Esophagus squamous epithelium (tissue), 5 donors: ENCODE measurements at places on chromosomes 7 and 10. TPM values are rescaled to one million over a fixed set of nuclear protein-coding genes. Genes with fewer than 3 reads are reported as not detected.

EVX1 gene
- not detected for total RNA-seq

NEUROD6 gene
- not detected for total RNA-seq

GNAT3 gene
- not detected for total RNA-seq

MYPN gene
- not detected for total RNA-seq

DNA sequence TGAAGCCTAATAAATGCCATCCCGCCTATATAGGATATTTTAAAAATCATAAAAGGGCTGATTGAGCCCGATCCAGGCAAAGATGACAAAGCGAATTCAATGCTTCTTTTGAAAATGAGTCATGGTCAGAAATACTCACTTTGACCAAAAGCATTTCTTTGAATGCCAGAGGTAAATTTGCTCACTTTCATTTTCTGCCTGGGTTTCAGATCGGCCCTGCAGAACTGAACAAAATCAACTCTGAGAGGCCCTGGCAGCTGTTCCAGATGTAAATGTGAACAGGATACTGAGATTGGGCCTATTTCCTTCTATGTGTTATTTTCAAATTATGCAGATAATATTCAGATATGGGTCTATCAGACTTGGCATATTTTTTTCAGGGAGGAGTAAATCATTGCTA, 114.8 kb upstream of the ARID5B start:
- H3K36me3 ChIP-seq: no peaks in the 10 kb centered on the region
- no peak for DNase-seq
- H3K4me3 ChIP-seq: no peak overlapping the region

- H3K4me3 ChIP-seq: no peak overlapping the region
- no peaks in the 10 kb centered on the region for H3K36me3 ChIP-seq
- DNase-seq: no peak
- no peaks in the 10 kb centered on the region for H3K27me3 ChIP-seq
- no peak overlapping the region for H3K27ac ChIP-seq
These were observed 38.2 kb downstream of the HTR5A start for GRCh38 chr7:155108144-155108901.

DNA sequence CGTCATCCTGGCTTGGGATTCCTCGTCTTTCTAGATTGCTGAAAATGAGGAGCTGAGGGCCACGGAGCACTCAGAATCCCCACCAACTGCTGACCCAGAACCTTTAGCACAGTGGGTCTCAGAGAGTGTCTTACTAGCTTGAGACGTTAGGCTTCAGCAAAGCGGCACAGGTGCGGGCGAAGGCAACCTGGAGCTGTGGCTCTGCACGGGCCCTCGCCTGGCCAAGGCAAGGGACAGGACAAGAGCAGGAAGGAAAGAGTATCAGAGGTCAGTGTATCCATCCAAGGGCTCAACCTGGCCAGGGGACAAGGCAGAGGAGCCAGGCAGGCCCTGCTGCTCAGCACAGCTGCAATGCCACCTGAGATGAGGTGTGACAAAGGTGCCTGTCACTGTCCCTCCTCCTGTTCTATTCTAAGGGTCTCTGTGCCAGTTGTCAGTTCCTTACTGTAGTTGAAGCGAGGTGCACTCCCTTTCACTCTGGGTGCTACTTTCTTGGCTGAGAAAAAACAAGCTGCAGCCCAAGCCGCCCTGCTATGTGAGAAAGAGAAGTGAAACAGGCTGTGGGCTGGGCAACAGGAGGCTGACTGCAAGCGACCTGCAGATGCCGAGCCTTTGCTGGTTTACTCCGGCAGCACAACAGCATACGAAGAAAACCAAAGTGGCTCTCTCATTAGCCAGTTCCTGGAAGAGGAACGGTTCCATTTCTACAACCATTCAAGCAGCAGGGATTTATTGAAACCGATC, 33.3 kb upstream of the KDM7A start:
- H3K4me3 ChIP-seq: no peak overlapping the region
- H3K27ac ChIP-seq: peak overlapping the region; percentile 14
- DNase-seq: peak; percentile 22
- no peaks in the 10 kb centered on the region for H3K27me3 ChIP-seq

- H3K27ac ChIP-seq: no peak overlapping the region
- H3K27me3 ChIP-seq: no peaks in the 10 kb centered on the region
- no peak for DNase-seq
- no peak overlapping the region for H3K4me3 ChIP-seq
These were observed 90.4 kb upstream of the MYO3A start for GRCh38 chr10:25843551-25844170.

DNA sequence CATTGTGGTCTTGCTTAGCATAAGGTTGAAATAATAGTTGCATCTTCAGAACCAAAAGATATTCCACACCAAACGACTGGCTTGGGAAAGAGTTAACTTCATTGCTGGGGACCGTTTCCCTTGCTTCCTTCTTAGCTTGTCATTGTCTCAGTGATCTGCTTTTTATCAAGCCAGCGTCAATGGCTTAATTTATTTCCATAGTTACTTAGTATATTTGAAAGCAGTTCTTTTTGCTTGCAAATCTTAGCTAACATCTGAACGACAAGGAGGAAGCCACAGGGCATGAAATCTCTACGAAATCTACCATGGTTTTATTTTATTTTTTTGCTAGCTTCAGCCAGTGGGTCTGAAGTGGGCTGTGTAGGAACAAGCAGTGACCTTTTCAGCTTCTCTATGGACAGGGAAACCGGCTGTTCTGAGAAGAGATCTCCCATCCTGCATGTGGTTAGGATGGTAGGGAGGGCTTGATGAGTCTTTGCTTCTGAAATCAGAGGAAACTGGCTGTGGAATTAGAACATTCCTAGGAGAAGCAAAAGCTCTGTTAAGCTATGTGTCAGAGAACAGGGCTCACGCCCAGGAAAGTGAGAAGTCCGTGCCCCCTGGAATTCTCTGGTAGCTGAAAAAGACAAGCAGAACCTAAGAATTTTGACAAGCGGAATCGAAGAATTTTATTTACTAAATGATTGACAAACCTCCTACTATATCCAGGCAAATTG, 8.0 kb downstream of the SLC18A2 start:
- DNase-seq: no peak
- no peaks in the 10 kb centered on the region for H3K27me3 ChIP-seq
- H3K4me1 ChIP-seq: no peaks in the 10 kb centered on the region
- H3K27ac ChIP-seq: no peak overlapping the region
- H3K36me3 ChIP-seq: no peaks in the 10 kb centered on the region
